HepG2 (cell line): ENCODE measurements at places on chromosomes 4 and X. TPM values are rescaled to one million over a fixed set of nuclear protein-coding genes. Genes with fewer than 3 reads are reported as not detected.

DNA sequence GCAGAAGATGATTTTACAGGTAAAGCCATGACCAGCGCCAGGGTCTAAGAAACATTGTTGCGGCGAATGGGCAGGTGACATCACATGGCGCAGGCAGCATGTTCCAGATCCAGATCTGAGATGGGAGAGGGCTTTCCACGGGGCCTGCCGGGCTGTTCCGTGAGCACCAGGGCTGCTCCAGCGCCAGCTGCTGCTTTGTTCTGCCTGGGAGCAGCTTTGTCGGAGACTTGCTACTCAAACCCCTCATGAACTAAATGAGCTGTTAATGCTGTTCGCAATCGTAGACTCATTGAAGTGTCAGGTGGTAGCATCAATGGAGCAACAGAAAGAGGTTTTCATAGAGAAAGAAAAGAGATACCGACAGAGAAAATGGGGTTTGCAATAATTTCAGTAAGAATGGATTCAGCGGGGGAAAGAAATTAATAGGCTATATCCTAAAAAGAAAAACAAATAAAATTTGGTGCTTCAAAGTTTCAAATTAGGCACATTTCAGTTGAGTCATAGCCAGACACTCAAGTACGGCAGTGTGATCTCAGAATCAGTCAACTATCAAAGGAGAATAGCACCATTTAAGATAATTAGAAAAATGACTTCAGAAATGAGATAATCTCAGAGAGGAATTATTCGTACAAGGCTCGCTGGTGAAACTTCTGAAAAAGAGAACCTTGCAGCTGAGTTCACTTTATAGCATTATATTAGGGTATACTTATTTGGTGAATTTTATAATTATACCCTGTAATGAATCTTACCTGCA, 23.9 kb downstream of the SORBS2 start:
- DNase-seq, result no peak

The TLL1 gene
- polyA plus RNA-seq, result not detected in 2 replicates

The TRIM75 gene
- polyA plus RNA-seq, result not detected in 2 replicates

DNA sequence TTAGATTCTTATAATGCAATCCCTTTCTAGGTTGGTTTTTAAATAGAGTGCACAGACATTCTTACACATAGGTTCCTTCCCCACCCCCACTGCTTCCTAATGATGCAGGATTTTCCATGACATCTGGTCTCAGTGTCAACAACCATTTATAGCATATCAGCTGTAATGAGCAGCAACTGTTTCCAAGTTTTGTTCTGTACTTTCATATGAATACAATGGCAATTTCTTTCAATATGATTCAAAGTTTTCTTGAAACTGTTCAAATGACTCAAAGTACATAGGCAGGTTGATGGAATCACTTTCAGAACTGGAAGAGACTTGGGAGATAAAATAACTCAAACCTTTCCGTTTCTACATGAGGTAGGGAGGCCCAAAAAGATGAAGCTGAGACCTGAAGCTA, 220.7 kb downstream of the CAMK2D start:
- no peak for DNase-seq

DNA sequence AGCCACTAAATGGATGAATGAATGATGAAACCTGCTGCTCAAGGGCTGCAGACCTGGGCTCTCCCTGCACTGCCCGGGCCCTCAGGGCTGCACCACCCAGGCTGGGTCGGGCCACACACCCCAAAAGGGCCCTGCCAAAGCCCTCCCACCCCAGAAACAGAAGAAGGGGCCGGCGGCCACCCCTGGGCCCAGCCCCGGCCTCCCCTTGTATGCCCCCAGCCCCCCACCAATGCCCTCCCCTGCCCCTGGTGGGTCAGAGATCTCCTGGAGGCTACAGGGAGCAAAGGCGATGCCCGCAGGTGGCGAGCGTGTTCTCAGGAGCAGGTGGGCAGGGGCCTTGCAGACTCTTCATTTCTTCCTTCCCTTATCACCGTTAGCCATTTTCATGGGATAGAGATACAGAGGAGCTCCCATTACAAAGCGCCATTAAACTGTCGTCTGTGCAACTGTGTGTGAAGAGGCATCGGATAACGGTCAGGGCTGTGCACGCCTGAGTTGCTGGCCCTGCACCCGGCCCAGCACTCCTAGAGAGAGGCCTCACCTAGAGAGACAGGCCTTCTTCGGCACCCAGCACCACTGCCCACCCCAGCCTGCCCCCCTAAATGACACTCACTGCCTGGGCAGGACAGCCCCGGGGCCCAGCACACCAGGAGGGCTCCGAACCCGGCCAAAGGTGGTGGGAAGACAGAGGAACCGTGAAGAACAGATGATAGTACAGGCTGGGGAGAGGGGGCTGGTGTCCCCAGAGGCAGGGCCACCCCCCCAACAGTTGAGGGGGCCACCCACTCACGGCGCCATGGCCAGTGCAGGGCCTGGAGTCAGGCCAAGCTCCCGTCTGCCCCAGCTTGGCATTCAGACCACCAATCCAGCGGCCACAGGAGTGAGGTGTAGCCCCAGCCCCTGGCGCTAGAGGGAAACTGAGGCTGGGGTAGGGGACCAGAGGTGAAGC, 133.7 kb downstream of the FAM53A start:
- DNase-seq, result no peak

DNA sequence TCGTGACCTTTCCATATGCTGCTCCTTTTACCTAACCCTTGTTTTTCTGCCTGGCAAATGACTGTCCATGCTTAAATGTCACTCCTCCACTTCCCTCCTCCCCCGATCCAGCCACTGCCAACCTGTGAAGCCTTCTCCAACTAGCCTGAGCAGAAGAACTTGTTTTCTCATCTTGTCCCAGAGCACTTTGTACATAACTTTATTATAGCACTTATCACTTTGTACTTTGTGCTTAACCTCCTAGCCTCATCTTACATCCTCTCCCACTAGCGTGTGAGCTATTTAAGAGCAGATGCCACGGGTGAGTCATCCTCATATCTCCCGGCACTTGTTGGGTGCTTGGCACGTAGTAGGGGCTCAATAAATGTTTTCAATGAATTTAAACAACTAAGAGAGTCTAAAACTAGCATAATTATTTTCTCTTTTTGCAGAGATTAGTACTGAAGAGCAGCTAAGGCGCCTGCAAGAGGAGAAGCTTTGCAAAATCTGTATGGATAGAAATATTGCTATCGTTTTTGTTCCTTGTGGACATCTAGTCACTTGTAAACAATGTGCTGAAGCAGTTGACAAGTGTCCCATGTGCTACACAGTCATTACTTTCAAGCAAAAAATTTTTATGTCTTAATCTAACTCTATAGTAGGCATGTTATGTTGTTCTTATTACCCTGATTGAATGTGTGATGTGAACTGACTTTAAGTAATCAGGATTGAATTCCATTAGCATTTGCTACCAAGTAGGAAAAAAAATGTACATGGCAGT, 46.9 kb downstream of the XIAP start:
- DNase-seq, result no peak

GRCh38 chr4:25060241-25060962, 29.7 kb upstream of the LGI2 start:
- no peak for DNase-seq

- DNase-seq, result no peak
Observed at GRCh38 chrX:141960578-141960977, 56.9 kb downstream of the MAGEC1 start.

DNA sequence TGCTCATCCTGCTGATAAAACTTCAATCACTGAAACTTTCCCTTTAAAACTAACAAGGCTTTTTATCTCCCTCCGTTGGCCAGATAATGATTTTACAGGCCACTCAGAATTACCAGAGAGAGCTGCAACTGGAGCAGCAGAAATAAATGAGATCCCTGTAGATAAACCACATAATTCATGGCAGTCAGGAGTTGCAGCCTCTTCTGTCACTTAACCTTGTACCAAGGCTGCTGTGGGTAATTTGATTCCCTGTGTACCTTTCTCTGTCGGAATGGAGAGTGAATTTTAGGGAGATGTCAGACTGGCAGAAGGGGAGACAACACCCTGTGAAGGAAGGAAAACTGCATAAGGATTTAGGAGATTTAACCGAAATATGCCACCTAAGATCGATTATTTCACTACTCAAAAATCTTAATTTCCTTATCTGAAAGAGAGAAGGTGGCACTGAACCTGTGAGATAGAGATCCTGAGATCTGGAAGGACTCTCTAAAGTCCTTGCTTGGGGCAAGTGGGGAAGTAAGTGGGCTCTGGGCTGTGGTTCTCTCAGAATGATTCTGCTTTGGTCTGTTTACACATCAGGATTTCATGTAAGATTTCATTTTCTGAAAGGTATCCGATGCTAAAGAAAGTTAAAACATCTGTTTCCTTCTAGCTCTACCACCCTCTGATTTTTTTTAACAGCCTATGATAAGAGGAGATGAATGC, 14.3 kb upstream of the TSPAN5 start:
- DNase-seq, result no peak

- DNase-seq, result no peak
Observed at GRCh38 chr4:76569706-76570105, 134.7 kb downstream of the SHROOM3 start.

The AFF2 gene
- polyA plus RNA-seq, result not detected in 2 replicates

GRCh38 chr4:46933686-46934085, 24.6 kb upstream of the COX7B2 start:
- no peak for DNase-seq
